T-cell (primary cell): ENCODE measurements at places on chromosomes 2 and 18. TPM values are rescaled to one million over a fixed set of nuclear protein-coding genes. Genes with fewer than 3 reads are reported as not detected.

DNA sequence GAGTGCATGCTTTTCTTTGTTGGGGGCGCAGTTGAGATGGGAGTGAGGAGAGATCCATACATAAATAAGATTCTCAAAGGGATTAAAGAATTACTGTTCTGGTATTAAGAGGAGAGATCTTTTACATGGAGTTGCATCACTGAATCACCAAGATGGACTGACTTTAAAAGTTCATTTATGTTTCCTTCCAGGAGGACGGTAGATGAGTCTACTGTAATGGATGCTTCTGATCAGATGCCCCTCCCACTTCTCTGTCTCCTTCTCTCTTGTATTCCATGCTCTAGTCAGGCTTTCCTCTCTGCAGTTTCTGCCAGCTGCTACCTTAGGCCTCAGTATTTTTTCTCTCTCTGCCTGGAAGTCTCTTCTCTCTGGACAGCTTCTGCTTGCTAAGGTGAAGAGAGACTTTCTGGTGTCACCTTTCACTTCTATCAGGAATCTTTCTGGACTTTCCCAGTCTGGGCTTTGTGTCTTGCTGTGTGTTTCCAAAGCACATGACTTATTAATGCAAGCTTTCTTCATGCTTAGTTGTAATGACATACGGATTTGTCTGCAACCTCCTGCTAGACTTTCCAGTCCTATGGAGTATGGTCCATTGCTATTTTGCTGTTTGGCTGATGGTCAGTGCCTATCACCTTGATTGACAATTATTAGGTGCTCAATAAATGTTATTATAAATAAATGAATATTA, 23.6 kb downstream of the FAM171B start:
- no peak for DNase-seq

DNA sequence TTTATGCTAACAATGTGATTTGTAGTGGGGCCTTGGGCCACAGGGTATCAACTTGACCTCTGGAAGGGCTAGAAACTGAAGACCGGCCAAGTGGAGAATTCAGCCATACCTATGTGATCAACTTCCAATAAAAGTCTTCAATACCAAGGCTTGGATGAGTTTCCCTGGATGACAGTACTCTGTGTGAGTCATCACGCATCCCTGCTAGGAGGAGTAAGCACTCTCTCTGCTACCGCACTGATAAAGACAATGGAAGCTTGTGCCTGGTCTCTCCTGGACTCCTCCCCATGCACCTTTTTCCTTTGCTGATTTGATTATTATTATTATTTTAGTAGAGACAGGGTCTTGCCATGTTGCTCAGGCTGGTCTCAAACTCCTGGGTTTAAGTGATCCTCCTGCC, 58.1 kb downstream of the SKA1 start:
- no peak for DNase-seq

DNA sequence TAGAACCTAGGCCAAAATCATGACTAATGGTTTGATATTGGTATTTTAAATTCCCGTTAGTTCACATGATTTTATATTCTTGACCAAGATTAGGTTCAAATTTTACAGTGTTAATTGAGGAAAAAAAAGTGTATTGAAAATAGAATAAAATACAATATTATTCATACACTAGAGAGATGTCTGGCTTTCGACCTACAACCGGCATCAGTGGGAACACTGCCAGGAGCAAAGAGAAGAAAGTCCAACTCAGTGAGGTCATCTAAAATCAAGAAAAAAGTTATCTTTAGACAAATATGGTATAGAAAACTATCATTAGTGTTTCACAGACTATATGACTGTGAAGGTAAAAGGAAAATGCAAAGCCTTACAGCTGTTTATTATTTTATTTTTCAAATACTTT, 81.5 kb downstream of the PIGN start:
- DNase-seq: no peak

GRCh38 chr2:33131749-33132148, 185.0 kb downstream of the LTBP1 start:
- no peak for DNase-seq

GRCh38 chr2:39435234-39435633, 1.9 kb downstream of the MAP4K3 start:
- no peak for DNase-seq

DNA sequence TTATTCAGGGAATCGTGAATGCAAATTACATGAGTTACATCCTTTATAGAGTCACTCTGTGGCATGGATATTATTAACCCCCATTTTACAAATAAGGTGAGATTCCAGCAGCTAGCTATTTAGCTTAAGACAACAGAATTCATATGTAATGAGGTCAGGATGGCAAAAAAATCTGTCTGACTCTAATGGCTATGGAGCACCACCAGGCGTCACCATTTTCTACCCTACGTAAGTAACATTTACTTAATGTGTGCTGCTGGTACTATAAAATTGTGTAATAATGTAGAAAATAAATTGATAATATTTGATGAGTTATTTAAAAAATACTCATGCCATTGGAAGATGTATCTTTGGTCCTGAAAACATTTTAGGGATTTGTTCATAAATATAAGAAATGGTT, 2040.1 kb upstream of the LRRTM1 start:
- DNase-seq: no peak

GRCh38 chr2:24824071-24824588, 30.9 kb downstream of the CENPO start:
- no peak for DNase-seq

DNA sequence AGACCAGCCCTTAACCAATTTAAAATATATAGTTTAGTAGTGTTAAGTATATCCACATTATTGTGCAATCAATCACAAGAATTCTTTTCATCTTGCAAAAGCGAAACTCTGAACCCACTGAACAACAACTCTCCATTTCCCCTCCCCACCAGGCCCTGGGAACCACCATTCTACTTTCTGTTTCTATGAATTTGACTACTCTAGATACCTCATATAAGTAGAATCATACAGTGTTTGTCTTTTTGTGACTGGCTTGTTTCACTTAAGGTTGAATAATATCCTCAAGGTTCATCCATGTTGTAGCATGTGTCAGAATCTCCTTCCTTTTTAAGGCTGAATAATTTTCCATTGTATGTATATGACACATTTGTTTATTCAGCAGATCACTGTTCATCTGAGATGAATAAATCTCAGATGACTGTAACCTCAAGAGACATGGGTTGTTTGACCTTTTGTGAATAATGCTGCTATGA, 8.1 kb upstream of the SOS1 start:
- DNase-seq: peak; percentile 63

- DNase-seq: no peak
Measured at GRCh38 chr2:200455958-200456421, 53.9 kb downstream of the KCTD18 start.

DNA sequence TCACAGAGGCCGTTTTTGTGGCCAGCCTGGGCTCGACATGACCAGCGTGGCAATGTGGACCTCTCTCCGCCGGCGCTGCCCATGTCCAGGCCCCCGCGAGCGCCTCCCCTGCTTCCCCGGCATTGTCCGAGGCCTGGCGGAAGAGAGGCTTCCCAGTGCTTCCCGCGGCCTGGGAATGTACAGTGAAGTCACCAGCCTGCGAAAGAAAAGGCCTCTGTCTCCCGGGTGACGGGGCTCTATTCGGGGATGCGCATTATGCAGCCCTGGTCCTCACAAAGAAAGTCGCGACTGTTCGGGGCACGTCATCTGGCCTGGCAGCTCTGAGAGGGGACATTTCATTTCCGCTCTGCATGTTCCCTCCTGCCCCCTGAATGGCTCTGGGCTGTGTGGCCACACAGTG, 109.2 kb upstream of the AGAP1 start:
- DNase-seq: no peak

- no peak for DNase-seq
Measured at GRCh38 chr2:167697194-167697593, 550.2 kb downstream of the STK39 start.

GRCh38 chr18:2846636-2847316, at the start of gene EMILIN2:
Gene EMILIN2, plus strand, starts transcription at chr18:2847006. Its CDS starts 183 bp downstream, at chr18:2847189.
- peak; percentile 43 for DNase-seq

DNA sequence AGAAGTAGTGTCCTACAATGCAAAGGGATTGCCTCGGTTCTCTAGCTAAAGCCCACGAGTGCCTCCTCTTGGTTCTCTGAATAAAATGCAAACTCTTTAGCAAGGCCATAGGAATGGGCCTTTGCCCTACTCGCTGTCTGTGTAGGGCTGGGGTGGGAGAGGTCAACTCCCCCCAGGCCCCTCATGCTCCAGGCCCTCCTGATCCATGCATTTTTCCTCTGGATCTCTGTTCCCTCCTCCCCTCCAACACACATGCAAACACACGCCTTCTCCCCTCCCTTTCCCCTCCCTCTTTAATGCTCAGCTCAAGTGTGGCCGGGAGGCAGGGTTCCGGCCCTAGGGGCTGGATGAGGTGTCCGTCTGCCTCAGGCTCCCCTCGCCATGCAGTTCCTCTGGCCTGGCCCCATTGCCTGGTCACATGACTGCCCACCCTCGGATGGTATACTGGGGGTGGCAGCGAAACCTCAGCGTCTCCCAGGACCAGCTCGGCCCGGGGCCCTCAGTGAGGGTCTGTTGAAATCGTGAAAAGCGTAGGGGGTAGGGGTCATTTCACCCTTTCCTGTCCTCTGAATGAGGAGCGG, 14.9 kb upstream of the KLF11 start:
- DNase-seq: no peak

DNA sequence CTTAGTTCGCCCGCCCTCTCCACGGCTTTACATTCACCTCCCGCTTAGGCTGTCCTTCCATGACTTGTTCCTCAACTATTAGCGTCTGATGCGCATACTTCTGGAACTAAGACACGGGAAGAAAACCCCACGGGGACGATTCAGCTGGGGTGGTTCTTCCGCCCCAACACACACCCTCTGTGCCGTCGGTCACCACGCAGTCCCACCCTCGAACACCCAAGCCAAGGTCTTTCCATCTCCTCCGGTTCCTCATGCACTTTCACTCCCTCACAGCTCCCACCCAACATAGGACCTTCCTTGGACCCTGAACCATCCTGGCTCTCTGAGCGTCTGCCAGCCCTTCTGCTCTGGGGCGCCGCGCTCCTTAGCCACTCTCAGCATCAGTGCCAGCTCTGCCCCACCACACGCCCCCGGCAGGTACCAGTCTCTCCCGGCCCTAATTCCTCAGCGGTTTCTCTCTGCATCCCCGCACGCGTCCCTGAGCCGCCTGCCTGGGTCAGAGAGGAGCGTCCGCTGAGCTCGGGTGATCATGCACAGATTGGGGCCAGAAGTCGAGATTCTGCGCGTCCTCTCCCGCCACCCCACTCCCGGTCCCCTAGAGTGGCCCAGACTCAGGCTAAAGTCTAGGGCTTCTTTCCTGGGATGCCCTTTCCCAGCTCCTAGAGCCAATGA, 522 bp upstream of the SRD5A2 start:
- no peak for DNase-seq

- DNase-seq: peak; percentile 63
Measured at GRCh38 chr2:127106991-127107621, at the start of gene BIN1. Gene BIN1, minus strand, starts transcription at chr2:127107154. Its CDS starts 211 bp downstream, at chr2:127106943.

DNA sequence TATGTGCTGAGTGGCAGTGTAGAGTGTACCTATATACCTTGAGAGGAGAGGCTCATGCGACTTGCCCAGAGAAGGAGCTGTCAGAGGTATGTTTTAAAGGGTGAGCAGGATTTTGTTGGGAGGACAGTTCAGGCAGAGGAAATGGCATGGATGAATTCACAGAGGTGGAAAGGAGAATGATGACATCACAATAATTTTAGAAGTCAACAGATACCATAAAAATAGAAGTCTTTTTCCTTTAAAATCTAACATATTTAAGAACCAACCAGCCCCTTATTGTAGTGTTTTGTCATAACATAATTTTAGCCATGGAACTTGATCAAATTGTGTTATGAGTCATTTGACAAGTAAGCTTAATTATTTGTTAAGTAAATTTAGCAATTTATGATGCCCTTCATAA, 538.1 kb upstream of the GYPC start:
- no peak for DNase-seq

- DNase-seq: no peak
Measured at GRCh38 chr2:59920961-59921360, 632.5 kb downstream of the BCL11A start.

GRCh38 chr2:6771634-6772611, 93.8 kb downstream of the CMPK2 start:
- no peak for DNase-seq

CCDC141 gene
- total RNA-seq: 16.8 TPM

GNAL gene
- 0.38 TPM for total RNA-seq

SCYGR8 gene
- not detected for total RNA-seq

FOXD4L1 gene
- 0.38 TPM for total RNA-seq

IL18RAP gene
- 7.5 TPM for total RNA-seq

CHCHD5 gene
- total RNA-seq: 24.7 TPM

TANK gene
- 68.2 TPM for total RNA-seq

C2orf72 gene
- total RNA-seq: not detected

ARMC9 gene
- 1.9 TPM for total RNA-seq

CENPO gene
- 4.8 TPM for total RNA-seq
